ENCODE measurements at places on chromosomes 3 and 15.

GRCh38 chr15:70056091-70056680 is 41.5 kb downstream of the TLE3 start:
- no peak for DNase-seq

- no peak for DNase-seq
Observed at GRCh38 chr3:115937054-115937453, 313.7 kb downstream of the GAP43 start.

- no peak for DNase-seq
Observed at GRCh38 chr15:79989682-79990081, 18.7 kb upstream of the BCL2A1 start.

DNA sequence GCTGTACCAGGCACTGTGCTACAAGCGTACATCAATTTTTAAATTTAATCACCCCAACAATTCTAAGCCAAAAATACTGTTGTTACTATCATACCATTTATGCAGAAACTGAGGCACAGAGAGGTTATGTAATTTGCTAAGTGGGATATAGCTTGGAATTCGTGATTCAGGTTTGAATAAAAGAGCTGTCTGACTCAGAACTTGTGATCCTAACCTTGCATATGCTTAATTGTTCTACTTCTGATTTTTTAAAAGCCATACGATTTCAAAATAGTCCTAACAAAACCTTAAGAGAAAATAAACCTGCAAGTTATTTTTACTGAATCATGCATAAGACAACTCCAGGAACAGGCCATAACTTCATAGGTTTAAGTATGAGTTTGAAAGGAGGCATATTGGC is 498.0 kb upstream of the CFAP20DC start:
- DNase-seq: no peak
